ENCODE measurements at places on chromosomes 16 and 17.

DNA sequence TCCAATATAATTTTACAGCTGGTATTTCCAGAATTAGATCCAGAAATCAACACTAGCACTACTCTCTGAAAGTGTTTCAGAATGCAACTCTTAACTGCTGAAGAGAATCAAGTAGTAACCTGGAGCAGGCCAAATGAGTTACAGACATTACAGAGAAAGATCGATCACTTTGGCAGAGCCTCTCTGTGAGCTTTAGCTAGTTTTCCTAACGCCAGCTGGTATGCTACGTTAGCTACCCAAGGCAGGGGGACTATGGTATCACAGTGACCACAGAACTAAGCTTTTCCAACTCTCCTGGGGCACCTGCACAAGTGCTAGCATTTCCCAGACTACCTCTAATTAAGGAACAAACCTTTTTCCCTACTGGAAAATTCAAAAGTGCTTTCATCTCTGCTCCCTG is 30.4 kb downstream of the TRAF4 start:
- DNase-seq = no peak

GRCh38 chr16:324451-325334 is 27.8 kb downstream of the AXIN1 start:
- DNase-seq = no peak

DNA sequence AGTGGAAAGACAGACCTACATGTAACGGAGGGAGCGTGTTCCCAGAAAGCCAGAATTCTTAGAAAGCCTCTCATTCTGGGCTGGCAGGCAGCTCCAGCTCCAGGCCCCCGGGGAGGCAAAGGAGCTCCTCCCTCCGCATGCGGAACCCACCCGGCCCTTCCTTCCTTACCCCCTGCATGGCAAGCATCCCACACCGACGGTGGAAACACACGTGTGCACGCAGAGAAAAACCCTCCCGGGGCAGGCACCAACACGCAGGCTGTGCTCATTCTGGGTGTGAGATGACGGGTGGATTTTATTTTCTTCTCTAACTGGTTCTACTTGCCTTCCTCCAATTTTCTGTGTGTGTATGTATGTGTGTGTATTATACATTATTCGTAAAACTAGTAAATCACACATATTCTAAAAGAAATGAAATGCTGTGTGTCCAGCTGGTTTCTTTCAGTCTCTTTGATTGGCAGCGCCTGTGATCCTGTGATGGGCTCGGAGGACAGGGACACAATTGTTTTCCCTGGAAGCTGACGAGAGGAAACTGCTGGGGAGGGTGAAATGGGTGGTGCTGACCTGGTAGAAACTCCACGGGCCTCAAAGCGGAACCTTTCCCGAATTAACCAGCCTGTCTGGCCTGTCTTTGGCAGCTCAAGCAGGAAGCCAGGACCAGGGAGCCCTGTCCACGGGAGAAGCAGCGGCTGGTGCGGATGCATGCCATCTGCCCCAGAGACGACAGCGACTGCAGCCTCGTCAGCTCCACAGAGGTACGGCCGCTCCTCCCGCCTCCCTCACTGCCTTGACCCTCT is 22.2 kb downstream of the CARD14 start:
- DNase-seq = no peak

- no peak for DNase-seq
Measured at GRCh38 chr16:49545741-49546448, 172.3 kb downstream of the C16orf78 start.

- DNase-seq = no peak
Measured at GRCh38 chr16:9134739-9135138, 43.3 kb downstream of the HAPSTR1 start.

- no peak for DNase-seq
Measured at GRCh38 chr17:81331527-81332043, 36.5 kb upstream of the SLC38A10 start.

- no peak for DNase-seq
Measured at GRCh38 chr16:83819361-83819760, 11.6 kb downstream of the HSBP1 start.

GRCh38 chr16:86335266-86336172 is 174.8 kb upstream of the FOXF1 start:
- DNase-seq = no peak

GRCh38 chr16:66522816-66523590 is 26.9 kb downstream of the TK2 start:
- DNase-seq = no peak

GRCh38 chr17:9074131-9074530 is 52.8 kb downstream of the NTN1 start:
- no peak for DNase-seq

DNA sequence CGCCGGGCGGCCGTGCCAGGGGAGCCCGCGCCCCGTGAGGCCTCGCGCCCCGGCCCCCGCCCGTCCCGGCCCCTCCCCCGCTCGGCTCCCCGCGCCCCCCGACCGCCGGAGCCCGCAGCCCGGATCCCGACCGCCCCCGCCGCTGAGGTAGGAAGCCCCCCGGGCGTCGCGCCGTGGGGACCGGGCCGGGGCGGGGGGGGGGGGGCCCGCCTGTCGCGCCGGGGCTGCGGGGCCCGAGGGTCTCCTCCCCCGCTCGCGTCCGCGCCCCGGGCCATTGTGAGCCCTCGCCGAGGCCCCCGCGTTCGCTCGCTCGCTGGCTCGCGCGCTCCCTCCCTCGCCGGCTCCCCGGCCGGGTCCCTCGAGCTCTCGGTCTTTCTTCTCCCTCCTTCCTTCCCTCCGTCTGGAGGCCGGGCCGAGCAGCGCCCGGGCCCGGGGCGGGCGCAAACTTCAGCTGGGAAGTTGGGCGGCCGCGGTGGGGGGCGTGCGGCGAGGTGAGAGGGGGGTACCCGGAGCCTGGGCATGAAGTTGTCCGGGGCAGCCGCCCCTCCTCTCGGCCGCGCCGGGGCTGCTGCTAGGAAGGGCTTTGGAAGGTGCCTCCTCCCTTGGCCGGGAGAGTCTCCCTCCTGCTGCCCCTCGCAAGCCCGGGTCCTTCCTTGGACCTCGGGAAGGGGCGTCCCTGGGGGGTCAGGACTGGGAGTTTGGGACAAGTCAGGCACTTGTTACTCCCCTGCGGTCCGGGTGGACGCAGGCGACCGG is 419 bp downstream of the GLIS2 start:
- DNase-seq = no peak

GRCh38 chr16:19417640-19418039 is at the start of gene TMC5:
Gene TMC5, plus strand, starts transcription at chr16:19417883. Its CDS starts 22,156 bp downstream, at chr16:19440039.
- no peak for DNase-seq

DNA sequence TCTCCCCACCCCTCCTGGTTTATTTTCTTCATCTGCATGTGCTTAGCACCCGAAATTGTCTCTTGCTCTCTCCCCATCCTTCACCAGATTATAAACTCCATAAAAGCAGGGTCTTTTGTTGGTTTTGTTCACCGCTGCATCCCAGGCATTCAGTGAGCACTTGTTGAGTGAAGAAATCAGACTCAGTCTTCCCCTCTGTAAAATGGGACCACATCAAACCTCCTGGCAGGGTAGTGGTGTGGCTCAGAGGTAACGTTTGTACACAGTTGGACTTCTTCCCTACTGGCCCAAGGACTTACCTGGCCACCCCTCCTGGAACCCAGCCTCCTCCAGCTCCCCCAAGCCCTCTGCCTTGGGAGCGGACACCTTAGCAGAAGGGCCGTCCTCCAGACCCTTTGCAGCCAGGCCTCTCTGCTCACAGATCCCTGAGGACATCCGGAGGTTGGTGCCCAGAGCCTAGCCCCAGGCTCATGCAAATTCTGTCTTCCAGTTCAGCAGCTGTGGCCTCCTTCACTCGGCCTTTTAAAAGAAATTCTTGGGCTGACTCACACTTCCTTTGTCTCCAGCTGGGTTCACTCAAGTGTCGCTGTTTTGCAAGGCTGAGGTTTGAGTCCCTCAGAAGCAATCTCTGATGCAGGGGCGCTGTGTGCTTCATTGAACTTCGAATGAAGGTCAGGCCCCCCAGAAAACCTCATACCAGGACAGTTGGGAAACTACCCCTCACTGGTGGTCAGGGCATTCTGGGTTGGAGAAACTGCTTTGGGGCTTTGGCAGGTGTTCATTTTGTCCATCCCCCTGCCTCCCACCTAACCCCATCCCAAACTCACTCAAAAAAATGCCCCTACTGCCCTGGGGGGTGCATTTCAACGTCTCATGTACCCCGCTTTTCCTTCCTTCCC is 16.8 kb upstream of the RMI2 start:
- no peak for DNase-seq

DNA sequence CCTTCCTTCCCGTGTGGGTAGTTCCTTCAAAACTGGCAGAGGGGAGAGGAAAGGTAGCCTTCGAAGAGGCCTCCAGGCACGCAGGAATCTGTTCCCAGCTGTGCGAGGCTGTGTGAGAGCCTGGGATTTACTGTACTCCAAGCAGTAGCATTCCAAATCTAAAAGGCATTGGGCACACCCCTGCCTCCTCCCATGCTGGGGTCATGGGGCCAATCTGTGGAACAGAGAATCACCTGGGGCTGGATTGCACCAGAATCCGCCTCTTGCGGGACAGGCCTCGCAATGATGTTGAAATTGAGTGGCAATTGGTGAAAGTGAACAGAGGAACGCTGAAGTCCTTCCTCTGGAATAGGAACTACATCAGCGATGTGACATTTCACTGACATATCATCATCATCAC is 72.5 kb upstream of the IRX3 start:
- no peak for DNase-seq

GRCh38 chr17:79065105-79065670 is 9.4 kb upstream of the ENGASE start:
- no peak for DNase-seq

DNA sequence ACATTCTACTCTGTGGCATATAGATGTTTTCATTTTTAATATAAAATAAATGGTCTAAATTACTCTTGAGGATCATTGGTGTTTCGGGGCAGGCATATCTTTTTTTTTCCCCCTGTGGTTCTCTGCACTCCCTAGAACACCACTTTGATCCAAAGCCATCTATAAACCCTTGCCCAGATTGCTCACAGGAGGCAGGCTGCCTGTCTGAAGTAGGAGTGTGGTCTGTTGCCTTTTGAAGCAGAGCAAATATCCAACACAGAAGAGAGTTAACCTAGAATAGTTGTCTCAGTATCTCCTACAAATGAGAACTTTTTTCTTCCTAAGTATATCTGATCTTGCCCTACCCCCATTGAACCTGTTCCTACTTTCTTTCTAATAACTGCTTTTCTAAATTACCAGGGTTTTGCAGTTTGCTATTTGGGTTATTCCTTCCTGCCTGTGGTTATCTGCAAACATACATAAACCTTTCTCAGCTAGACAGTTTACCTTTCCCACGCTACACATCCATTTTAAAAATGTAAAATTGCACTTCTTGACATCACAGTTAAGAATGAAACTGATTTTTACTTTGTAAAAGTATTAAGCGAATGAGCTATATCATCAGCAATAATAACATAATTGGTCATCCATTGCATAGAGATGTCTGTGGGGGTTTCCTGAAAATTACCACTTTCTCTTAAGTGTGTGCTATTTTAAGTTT is 4.7 kb upstream of the CMTM1 start:
- DNase-seq = no peak

GRCh38 chr16:48300391-48300856 is 53.1 kb upstream of the ABCC11 start:
- no peak for DNase-seq

- DNase-seq = no peak
Measured at GRCh38 chr17:65328567-65328966, 191.4 kb downstream of the RGS9 start.

DNA sequence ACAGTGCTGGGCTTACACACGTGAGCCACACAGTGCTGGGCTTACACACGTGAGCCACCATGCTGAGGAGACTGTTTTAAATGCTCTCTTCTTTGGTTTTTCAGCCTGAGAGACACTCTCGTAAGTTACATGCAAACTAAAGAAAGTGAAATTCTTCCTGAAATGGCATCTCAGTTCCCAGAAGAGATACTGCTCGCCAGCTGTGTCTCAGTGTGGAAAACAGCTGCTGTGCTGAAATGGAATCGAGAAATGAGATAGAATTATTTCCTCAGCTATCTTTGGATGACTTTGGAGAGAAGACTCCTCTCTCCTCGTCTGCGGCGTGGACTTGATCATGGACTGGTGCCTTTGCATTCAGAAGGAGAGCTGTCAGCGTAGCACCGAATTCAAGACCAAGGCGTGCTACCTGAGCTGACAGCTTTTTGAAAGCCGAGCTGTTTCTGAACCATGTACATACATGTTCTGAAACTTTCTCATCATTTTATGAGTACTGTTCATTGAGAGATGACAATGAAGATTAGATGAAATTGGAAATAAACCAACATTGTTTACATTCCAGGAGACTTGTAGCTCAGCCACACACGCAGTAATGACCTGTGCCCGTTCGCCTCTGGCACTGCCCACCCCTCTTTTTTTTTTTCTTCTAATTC is 21.6 kb upstream of the ENDOV start:
- no peak for DNase-seq

DNA sequence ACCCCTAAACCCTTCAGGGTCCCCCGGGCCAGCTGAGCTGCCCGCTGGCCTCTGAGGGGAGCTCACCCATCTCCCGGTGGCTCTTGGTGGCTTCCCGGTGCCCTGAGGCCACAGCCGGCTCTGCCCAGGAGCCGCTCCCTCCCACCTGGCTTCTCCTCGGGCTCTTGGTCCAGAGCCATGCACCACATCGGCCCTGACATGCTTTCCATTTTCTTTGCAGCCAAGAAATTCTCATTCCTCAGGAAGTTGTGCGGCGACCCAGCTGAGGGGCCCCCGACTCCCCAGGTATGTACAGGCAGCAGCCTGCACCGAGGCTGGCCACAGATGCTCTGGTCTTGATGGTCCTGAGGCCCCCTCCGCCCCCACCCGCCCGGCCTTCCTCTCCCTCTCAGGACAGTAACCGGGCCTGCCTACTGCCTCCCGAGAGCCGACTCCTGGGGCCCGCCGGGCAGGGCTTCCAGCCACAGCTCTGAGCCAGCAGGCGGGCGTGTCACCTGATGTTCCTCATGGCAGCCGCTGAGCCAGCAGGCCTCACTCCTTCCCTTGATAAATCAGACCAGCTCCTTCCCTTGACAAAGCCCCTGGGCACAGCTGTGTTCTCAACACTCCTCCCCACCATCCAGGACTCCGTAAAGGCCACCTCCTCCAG is 28.4 kb upstream of the ZFPM1 start:
- no peak for DNase-seq

DNA sequence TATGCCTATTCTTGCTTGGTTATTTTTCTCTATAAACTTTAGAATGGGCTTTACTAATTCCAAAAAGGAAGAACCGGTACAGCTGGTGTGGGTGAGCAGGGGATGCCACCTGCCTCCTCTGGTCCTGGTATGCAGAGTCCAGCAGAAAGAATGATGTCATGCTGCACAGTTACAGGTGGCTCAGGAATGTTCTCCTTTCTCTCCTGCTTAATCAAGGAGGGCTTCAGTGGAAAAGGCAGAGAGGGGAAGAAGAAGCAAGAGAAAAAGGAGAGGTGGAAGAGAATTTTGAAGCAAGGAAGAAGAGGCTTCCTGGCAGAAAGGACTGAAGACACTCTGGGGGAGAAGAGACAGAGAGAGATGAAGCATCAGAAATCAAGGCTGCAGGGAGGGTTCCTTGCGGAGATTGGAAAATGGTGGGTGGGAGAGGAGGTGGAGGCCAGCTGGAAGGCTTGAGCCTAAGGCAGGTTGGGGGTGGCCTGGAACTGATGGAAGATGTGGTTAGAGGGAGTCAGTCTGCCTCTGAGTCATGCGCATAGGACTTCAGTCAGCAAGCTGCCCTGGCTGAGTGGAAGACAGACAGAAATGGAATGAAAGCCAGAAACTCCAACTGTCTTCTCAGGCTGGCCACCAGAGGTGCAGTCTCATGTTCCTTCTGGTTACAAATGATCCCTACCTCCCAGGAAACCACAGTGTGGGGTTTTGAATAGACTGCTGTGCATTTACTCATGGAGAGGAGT is 64.6 kb upstream of the CRHR1 start:
- DNase-seq = no peak

- DNase-seq = no peak
Measured at GRCh38 chr17:67021196-67021595, 23.2 kb upstream of the CACNG1 start.

- peak; percentile 79 for DNase-seq
Measured at GRCh38 chr17:74296548-74296936, 22.5 kb downstream of the DNAI2 start.
